ENCODE measurements at places on chromosomes 2 and 18.
A peak's percentile ranks its signal among the peaks of the same experiment; 100 is the strongest.

DNA sequence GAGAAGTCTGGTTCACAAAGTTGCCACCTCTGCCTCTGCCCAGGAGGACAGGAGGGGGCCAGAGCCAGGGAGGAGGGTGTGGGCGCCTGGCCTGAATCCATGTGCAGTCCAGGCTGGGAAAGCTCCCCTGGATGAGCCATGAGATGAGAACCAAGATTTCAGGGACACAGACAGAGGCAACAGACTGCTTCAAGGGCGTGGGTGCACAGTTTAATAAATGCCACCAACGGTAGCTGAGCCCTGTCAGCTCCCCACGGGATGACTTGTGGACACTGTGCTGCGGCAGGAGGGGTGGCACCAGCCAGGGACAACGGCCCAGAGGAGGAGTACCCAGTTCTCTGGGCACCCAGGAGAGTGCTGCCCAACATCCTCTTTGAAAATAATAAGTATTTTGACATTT, 15.2 kb downstream of the CAPG start:
- DNase-seq = no peak

DNA sequence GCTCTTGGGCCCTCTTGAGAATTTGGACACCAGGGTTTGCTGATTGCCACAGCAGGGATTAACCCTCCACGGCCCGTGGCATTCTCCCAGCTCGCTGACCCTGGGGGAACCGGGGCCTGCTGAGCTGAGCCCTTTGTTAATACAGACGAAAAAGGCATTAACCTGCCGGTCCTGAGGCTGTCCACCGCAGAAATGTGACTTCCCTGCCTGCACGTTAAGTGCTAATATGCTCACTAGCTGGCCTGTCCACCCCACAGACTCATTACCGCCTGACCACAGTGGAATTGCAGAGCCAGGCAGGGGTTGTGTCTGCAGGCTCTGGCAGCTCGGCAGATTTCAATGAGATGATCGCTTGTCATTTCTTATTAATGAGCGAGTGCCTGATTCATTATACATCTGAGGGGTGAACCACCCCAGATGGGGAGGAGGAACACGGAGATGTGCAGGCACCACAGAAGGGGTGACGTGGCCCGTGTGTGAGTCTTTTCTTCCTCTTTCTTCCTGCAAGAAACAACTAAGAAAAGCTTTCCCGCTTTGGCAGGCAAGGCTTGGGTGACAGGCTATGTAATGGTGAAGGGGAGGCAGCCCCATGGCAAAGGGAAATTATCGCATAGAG, 126.0 kb downstream of the GLI2 start:
- no peak for DNase-seq

DNA sequence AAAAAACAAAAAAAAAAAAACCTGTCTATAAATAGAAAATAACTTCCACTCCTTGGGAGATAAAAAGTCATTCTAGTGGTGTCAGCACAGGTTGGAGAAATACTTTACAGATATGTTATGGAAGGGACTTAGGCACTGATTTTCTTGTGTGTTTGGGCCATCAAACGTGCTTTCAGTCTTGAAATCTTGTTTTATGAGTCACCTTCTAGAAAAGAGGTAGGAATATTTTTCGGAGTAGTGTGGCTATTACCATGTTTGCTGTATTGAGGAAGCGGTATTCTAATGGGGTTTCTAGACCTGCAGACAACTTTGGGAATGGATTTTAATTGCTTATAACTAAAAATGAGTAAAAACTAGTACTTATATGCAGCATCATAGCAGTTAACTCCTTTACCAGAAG, 12.0 kb downstream of the HNMT start:
- DNase-seq = no peak

- peak; percentile 48 for DNase-seq
Measured at GRCh38 chr18:3060667-3061580, 48.0 kb upstream of the LPIN2 start.

DNA sequence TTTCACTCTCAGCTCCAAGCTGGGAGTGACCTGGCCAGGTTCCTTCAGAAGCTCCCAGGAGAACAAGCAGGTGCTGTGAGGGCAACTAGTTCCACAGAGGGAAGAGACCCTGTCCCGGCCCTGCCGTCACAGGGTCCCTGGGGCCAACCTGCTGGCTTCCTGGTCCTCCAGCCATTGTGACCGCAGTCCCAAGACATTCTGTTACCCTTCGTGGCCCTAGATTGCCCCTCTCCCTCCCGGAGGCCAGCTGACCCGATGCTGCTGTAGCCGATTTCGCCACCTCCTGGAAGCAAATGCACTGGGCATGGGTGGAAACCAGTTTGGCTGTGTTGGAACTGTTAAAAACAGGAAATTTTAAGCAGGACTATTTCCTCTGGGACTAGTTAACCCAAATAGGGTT, 55.4 kb downstream of the EPAS1 start:
- no peak for DNase-seq

DNA sequence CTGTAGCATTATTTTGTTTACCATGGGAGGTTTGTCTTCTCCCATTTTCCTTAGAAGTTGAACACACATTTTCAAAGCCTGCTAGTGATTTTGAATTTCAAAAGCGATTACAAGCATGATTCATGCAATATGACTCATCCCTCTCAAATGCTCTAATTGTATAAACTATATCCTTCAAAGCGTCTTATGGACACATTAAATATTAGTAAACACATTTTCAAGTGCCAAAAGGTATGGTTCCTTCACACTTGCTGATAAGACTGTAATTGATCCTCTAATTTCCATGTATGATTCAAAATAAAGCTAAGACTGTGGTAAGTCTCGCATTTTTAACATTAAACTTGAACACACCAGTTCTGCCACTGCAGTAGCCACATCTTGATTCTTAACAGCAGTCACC, 512.9 kb downstream of the LRRTM4 start:
- DNase-seq = no peak

DNA sequence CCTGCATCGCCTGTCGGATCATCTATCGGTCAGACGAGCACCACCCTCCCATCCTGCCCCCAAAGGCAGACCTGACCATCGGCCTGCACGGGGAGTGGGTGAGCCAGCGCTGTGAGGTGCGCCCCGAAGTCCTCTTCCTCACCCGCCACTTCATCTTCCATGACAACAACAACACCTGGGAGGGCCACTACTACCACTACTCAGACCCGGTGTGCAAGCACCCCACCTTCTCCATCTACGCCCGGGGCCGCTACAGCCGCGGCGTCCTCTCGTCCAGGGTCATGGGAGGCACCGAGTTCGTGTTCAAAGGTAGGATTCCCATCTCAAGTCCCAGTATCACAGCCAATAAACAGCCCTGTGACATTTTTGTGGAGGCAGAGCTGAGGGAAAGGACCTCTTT, 31.0 kb downstream of the APCDD1 start:
- DNase-seq = no peak

- no peak for DNase-seq
Measured at GRCh38 chr2:45276914-45277313, 267.7 kb upstream of the SIX2 start.

DNA sequence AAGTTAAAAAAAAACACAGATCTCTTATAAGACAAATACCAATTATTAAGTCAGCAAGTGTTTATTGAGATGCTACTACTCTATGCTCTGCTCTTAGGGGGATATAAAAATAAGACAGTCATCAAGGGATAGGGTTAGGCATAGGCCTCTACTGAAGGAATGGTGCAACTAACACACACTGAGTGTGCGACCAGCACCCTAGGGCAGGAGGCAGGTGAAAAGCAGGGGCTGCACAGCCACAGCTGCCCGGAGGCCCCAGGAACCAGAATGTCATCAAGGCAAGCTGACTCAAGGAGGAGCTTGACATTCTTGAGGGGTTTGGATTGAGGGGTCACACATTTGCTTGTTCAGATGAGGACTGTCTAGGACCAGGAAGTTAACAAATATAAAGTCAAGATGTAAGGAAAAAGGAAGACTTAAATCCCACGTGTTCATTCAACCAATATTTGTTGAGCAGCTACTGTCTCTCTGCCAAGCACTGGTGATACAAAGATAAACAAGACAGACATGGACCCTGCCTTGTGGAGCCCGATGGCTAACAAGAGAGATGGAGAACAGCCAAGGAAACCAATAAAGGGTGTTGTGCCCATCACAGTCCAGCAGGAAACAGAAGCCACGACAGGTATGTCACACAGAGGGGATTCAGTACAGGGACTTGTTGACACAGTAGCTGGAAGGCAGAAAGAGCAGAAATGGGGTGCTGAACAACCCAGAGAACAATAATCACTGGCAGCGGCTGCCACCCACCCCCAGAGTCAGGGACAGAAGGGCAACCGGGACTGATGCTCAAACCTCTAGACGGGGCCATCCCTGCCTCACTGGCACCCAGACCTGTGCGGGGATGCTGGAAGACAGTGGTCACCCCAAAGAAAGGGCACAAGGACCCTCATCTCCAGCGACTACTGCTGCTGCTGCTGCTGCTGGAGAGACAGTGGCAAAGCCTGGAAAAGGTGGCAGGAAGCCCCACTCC, 45.8 kb upstream of the MAL start:
- DNase-seq = no peak

DNA sequence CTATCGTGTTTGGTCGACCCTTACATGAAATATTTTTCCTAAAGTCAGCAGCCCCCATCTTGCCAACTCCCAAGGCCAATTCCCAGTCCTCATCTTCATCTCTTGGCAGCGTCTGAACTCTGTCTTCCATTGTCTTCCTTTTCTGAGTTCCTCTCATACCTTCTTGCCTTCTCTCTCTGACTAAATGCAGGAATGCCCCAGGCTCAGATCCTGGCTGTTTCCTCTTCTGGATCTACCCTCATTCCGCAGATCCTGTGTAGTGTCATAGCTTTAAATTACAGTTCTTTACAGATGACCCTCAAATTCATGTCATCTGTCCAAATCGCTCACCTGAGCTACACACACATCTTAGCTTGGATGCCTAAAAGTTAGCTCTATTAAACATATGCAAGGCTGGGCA, 94.7 kb downstream of the MMADHC start:
- no peak for DNase-seq

DNA sequence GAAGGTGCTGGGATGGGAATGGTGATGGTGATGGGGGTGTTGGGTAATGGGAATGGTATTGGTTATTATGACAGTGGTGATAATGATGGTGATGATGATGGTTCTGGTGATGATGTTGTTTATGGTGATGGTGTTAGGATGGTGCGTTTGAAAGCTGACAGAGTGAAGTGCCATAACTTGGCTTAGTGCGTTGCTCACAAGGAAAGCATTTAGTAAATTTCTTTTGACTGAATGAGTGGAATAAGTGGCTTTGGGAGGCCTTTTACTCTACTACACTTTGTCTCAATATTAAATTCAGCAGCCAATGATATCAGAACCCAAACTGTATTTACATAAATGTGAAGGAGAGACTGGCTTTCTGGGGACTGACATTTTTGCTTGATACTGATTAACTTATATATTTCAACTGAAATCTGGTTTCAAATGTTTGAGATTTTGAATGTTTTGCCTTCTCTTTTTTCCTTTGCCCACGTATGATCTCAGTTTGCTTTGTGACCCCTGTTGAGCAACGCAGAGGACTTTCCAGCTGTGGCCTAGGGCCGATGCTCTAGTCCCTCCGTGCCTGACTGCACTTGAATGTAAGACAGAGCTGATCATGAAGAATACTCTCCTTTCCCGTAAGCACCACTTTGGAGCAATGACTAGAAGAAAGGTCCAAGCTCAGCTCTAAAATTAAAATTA, 128.5 kb upstream of the SH3BP4 start:
- no peak for DNase-seq
